ENCODE measurements at places on chromosomes 4 and X.

GRCh38 chr4:87017580-87018342 is 83.0 kb downstream of the AFF1 start:
- DNase-seq: no peak

GRCh38 chrX:70166601-70167590 is 10.4 kb upstream of the DGAT2L6 start:
- no peak for DNase-seq

GRCh38 chr4:52824603-52825459 is 37.3 kb upstream of the RASL11B start:
- DNase-seq: no peak

- DNase-seq: no peak
Observed at GRCh38 chr4:41192136-41192535, 22.2 kb downstream of the APBB2 start.

GRCh38 chr4:139483000-139483399 is 29.1 kb downstream of the RAB33B start:
- DNase-seq: no peak

DNA sequence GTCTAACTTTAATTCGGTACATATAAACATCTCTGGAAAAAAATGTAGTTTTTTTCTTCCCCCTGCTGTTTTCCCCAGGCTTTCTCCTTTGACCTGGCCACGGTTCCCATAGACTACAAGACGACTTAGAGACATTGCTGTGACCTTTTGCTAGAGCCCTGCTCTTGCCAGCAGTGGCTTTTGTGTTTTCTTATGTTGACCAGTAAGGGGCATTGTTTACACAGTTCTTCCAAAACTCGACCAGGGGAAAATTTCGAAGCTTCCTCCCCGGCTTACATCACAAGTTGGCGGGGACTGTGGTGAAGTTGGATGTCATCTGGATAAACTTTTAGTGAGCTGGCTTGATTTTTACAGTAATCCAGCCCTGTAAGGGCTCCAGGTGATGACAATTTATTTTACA is 9.3 kb downstream of the CCDC160 start:
- DNase-seq: no peak

DNA sequence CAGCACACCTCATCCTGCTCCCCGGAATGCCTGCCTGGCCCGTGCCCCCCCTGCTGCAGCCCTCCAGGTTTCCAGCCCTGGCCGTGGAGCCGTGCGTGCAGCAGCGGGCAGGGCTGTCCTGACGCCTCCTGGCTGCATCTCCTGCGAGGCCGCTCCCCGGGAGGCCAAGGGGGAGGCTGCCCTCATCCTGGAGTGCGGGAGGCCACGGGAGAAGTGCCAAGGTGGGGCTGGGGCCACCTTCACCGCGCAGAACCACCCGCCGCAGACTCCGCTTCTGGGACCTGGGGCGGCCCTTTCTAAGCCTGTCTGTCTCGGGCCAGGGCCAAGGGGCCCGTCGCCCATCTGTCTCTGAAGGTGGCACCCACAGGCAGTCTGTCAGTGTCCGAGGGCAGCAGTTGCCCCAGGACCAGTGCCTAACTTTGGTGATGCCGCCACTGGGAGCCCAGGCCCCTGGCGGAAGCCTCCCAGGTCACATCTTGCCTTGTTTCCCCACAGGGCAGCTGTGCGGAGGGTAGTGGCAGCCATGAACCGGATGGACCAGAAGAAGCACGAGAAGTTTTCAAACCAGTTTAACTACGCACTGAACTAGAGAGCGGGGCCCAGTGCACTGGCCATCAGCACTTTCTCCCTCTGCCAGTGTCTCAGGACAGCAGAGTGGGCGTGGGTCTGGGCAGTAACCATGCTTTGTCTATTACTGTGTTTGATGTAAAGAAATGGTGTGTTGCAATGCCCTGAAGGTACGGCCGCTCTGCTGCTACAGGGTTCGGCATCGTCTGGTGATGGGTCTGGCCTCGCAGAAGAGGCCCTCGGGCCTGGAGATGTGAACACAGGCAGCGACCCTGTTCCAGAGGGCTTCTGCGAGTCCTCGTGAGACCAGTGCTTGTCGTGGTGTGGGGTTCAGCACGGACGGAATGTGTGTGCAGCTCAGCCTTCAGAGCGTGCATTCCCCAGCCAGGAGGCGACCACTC is 20.6 kb downstream of the NKX1-1 start:
- DNase-seq: no peak

- DNase-seq: no peak
Observed at GRCh38 chr4:95107004-95107403, 349.2 kb downstream of the BMPR1B start.

DNA sequence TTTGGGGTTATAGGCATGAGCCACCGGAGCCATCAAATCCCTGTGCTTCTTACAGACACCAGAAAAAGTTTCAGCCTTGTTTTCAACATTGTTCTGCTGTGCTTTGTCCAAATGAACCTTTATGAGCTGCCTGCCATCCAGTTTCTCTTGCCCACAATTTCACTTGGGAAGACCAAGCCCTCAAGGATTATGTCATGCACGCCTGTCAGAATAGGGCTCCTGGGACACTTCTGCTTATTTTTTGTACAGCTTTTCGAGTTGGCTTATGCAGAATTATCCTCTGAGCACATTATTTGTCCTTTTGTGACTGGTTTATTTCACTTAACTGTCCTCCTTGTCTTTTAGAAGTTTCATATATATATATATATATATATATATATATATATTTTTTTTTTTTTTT is 16.2 kb downstream of the UBE2K start:
- no peak for DNase-seq

DNA sequence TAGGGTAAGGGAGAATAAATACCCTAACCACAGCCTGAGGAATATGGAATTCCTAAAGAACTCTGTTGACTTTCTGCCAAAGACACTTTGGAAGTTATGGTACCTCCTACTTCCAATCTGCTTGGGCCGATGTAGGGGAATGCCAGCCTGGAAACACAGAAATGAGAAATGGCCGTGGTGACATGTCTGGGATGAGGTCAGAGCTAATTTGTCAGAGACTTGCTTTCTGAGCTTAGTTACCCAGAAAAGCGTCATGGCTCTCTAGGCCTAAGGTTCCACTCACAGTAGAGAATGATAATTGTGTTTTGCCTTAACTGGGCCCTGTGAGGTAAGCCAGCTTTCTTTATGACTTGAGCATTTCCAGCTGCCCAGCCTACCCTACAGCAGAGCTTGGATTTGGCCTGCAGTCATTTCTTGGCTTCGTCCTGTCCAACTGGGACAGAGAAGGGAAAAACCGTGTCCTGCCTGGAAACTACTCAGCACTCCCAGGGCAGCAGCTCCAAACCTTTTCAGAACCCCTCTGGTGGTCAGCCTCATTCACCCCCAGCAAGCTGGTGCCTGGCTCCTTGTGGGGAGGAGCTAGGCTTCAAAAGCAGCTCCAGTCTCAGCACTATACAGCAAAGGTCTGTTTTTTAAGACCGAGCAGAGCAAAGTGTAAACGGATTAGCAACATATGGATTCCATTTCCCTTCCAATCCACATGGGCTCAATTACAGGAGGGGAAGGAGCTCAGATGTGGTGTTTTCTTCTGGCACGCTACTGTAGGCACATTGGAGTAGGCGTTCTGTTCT is 92.3 kb downstream of the RLIM start:
- no peak for DNase-seq

DNA sequence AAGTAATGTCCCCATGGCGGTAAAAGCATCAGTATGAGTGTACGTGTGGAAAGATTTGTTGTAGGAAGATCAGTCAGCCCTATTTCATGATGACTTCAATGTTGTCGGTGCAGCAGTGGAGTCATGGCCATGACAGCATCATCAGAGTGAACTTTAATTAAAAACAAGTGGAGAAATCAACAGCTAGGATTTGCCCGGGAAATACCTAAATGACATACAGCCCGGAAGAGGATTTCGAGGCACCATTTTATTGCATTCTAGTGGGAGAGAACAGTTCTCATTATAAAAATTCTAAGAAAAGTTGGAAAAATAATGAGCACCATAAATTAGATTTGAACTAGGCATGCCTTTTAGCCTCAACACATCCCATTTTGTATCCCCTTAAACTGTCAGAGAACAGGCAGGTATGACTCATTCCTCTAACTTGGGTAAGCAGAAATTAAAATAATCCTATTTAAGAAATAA is 170.1 kb downstream of the SHROOM3 start:
- no peak for DNase-seq

DNA sequence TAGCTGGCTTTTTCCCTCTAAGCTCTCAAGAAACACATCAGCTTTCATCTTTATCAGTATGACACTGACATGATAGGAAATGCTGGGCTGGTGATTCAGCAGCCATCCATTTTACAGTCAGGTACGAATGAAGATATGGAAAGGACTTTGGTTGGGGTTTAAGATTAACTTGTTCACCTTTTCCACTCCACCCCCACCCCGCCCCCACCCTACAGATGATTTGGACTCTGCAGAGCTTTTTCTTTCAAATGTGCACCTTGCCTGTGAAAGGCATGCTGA is 132.6 kb downstream of the AKAP4 start:
- DNase-seq: no peak

- no peak for DNase-seq
Observed at GRCh38 chrX:43446752-43447151, 209.3 kb upstream of the MAOA start.

- no peak for DNase-seq
Observed at GRCh38 chr4:180530787-180531186, 1712.4 kb upstream of the TENM3 start.

DNA sequence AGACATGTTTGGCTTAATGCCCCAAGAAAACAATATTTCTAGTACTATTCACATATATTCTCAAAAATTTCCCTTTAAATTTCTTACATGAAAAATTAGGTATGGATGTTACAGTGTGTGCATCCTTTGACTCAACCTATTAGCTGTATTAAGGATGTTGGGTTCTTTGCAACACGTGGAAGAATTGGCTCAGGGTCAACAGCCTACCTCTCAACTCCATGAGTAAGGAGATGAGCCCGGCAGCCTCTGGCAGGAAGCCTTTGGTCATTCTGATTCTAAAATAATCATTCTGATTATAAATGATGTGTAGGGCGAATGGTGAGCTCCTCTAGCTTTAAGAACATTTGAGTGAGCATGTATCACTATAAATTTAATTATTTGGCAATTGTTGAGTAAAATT is 148.0 kb upstream of the WDFY3 start:
- DNase-seq: no peak

DNA sequence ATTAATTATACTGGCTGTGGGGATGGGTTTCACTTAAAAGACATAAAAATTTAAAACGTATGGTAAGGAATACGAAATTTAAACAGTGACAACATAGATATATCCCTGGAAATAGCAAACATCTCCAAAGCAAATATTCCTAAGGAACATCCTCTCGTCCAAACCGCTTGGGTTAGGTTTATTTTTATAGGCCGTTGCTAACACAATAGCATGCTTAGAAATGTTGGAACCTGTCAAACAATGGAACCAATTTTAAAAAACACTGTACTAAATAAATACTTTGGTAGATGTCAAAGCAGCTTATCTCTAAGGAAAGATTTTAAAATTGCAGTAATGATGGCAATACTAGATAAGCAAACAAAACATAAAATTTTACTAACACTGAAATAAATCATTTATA is 45.4 kb downstream of the SEC24D start:
- DNase-seq: no peak

- no peak for DNase-seq
Observed at GRCh38 chrX:23662187-23662586, 5.1 kb upstream of the PRDX4 start.

DNA sequence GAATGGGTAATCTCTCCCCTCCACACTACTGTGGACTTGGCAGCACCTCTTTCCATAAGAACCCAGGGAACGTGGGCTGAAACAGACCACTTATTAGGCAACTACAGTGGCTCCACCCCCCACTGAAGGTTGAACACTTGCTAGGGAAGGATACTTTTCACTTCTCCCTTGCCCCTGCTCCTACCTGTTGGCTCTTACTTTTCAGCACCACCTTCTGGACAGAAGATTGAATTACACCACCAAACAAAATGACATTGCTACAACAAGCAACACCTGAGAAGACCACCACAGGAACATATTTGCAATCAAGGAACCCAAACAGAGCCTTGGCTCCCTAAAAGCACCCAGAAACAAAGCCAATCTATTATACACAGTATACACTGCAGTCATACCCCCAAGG is 132.1 kb upstream of the CXCL13 start:
- no peak for DNase-seq

- no peak for DNase-seq
Observed at GRCh38 chr4:36348403-36348938, 67.1 kb downstream of the DTHD1 start.

- DNase-seq: no peak
Observed at GRCh38 chrX:155888139-155888538, 7.0 kb downstream of the VAMP7 start.

GRCh38 chr4:95522682-95523530 is 25.9 kb downstream of the UNC5C start:
- DNase-seq: no peak

DNA sequence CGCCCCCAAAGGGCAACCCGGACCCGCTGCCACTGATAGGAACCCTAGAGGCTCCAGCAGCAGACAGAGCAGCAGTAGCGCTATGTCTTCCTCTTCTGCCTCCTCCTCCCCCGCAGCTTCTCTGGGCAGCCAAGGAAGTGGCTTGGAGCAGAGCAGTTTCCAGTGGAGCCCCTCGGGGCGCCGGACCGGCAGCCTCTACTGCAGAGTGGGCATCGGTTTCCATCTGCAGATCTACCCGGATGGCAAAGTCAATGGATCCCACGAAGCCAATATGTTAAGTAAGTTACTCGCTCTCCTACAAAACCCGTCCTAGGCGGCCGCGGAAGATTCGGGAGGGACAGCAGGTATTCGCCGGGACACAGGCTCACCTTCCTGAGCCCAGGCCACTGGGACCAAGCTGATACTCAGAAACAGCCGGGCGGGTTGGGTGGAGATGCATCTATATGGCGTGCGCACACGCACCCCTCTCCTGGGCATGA is 477 bp downstream of the FGF5 start:
- DNase-seq: no peak

DNA sequence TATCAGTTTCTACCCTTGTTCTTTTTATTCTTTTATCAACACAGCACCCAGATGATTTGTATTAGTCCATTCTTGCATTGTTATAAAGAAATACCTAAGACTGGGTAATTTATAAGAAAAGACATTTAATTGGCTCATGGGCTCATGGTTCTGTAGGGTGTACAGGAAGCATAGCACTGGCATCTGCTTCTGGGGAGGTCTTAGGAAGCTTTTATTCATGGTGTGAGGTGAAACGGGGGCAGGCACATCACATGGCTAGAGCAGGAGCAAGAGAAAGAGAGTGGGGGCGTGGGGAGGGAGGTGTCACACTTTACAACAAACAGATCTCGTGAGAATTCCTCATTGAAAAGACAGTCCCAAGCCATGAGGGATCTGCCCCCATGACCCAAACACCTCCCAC is 285.3 kb downstream of the SMARCA1 start:
- no peak for DNase-seq

- DNase-seq: no peak
Observed at GRCh38 chr4:75142850-75143249, 209.9 kb downstream of the PARM1 start.

GRCh38 chr4:143641361-143641760 is 59.1 kb downstream of the FREM3 start:
- no peak for DNase-seq

DNA sequence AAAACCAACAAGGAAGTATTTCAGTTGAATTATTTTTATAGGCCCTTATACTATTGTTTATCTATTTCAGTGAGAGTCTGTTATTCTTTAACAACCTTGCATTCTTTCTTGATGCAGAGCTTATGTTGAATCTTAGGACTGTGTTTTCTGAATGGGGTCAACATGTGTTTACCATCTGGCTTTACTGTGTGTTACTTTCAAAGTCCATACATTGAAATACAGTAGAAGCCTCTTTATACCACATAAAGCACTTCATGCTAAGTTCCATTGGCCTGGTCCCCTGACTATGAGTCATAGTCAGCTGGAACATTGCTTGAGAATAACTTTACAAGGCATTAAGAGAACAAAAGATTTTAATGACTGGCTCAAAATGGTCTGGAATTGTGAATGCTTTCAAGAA is 152.6 kb downstream of the GASK1B start:
- DNase-seq: no peak

Data from stimulated activated CD8-positive, alpha-beta memory T cell treated with anti-CD3 and anti-CD28 coated beads, Interleukin-7, amount 100 ng/mL, for 4 hours (primary cell).